Stimulated activated CD8-positive, alpha-beta memory T cell treated with anti-CD3 and anti-CD28 coated beads, Interleukin-12 subunit alpha, Interleukin-12 subunit beta, amount 100 ng/mL, for 1 hour (primary cell): ENCODE measurements at places on chromosomes 16 and 17.

DNA sequence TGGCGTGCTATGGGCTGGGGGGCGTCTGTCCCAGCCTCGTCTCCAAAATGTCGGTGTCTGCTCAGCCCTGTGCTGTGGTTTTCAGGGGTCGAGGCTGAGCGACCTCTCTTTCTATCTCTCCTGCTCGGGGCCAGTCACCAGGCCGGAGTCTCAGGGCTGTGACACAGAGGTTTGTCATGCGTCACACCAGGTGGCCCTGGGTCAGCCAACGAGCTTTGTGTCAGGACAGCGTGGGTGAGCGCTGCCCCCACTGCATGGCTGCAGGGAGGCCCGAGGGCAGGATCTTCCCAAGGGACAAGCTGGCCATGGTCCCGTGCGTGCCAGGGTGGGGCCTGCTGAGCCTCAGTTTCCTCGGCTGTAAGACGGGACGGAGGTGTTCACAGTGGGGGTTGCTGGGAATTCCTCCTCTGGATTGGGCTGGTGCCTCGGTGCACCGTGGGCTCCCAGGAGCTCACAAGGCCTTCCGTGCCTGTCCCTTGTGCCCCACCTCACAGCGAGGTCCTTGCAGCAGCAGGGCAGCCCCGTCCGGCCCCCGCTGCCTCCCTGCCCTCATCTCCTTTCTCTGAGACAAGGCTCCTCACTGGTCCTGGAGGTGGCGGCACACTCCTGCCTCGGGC, 50.5 kb downstream of the CBFA2T3 start:
- DNase-seq = no peak

- no peak for DNase-seq
Measured at GRCh38 chr17:27532269-27533263, 76.3 kb downstream of the KSR1 start.

DNA sequence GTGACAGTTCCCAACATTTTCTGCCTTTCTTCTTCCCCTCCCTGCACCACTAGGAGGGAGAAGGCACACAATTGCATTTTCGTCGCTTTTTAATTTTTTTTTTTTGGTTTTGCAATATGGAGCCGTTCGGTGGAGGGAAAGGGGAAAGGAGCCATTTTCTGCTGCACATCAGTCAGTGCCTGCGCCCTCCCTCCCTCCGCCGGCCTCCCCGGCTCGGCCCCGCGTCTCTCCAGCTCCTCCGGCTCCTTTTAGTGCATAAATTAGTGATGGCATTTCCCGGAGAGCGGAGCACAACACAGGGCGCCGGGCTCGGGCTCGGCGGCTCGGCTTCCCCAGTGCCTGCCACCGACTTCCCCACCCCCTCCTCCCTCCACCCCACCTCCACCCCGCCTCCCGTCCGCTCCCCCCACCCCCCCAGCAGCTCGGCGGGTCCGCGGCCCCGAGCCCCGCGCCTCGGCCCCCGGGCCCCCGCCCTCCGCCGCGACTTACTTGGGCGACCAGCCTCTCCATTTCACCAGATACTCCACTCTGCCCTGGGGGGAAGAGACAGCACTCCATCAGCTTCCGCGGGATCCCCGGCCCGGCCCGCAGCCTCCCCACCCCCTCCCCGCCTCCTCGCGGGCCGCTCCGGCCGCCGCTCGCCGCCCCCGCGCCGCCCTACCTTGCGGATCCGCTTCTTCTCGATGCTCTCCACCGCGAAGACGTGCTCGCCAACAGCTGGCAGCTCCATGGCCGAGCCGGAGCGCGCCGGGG, 542 bp downstream of the CBX4 start:
- DNase-seq = no peak

GRCh38 chr17:57953705-57954396, 1.4 kb downstream of the CUEDC1 start:
- DNase-seq = no peak

DNA sequence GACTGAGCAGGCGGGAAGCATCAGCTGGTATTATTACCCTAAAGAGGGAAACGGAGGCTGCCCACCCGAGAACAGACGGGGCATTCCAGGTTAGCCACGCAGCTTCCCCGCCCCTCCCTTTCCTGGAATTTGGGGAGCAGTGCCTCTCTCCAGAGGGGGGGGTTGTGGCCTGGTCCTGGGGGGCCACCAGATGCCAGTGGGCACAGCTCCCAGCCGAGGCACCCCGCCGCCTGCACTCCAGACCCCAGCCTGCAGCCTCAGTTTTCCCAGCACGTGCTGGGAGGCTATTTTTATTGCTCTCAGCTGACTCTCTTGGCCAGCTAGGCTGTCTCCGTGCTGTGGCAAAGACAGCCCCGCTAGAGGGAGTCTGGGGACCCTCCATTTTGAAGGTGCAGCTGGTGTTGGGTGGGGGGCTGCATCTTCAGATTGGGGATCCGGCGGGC, 62.7 kb upstream of the GSE1 start:
- no peak for DNase-seq

DNA sequence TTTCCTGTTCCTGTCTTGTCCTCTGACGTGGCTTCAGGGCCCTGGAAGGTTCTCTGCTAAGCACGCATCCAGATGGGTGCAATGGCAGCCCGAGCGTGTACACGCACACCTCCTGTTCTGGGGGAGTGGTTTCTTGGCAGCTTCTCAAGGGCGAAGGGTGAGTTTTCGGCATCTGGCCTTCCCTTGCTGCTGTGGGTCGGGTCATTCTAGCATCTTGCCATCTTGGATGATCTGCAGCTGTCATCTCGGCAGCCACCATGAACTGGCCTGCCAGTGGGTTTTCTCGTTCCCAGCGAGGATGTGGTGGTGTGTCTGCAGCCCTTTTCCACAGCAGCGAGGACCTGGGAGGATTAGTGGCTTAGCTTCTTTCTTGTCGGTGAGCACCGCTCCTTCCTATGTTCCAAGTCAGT, 10.6 kb downstream of the MSI2 start:
- DNase-seq = no peak

GRCh38 chr16:11391576-11391975, 46.3 kb downstream of the RMI2 start:
- DNase-seq = no peak

- DNase-seq = no peak
Measured at GRCh38 chr17:55005520-55005919, 37.0 kb downstream of the STXBP4 start.
